CD4-positive, CD25-positive, alpha-beta regulatory T cell (primary cell): ENCODE measurements at places on chromosomes 12 and 14. TPM values are rescaled to one million over a fixed set of nuclear protein-coding genes. Genes with fewer than 3 reads are reported as not detected.

Gene EID3
- 14.8 TPM for total RNA-seq

Gene MED13L
- 179 TPM for total RNA-seq

Gene OR4E2
- total RNA-seq, result not detected

Gene ZC2HC1C
- 0.99 TPM for total RNA-seq

Gene PLEKHD1
- total RNA-seq, result 0.25 TPM

DNA sequence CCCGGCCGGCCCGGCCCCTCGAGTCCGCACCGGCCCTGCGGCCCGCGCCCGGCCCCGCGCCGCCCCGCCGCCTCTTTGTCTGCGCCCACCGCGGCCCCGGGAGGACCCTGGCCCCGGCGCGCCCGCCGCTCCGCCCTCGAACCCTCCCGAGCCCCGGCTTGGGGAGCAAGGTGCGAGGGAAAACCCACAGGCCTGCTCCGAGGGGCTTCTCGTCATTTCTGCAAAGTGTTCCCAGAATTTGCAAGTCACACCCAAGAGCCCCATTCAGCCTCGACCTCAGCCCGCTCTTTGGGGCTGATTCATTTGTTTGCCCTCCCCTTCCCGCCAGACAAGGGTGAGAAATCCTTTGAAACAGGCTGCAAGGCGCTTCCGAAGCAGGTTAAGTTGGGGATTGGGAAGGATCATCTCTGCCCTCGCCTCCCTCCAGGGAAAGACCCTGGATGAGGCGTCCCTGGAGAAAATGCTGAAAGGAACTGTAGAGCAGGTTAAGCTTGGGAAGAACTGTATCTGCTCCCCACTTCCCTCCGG, 325 bp upstream of the CLIP1 start:
- no peak for DNase-seq

DNA sequence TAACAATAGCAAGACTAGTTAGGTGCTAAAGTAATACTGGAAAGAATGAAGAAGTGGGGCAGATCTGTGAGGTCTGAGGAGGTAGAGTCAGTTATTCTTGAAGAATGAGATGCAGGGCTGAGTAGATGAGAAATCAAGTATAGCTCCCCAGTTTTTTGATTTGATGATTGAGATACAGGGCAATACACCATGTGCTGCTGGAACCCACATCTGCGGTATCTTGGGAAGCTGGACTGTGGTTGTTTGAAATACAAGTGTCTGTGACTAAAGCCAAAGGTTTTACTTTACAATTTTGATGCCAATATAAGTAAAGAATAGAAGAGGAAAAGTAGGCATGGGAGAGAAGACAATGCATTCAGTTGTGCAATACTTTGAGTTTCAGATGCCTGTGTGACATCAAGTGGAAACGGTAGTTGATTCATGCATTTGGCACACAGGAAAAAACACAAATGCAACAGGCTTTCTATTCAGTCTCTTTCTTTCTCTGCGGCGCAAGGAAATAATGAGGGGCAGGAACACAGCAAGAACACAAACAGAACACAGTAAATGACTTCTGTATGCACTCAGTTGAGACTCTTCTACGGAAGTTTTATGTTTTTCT, 190.2 kb upstream of the SLC38A2 start:
- no peak for DNase-seq

DNA sequence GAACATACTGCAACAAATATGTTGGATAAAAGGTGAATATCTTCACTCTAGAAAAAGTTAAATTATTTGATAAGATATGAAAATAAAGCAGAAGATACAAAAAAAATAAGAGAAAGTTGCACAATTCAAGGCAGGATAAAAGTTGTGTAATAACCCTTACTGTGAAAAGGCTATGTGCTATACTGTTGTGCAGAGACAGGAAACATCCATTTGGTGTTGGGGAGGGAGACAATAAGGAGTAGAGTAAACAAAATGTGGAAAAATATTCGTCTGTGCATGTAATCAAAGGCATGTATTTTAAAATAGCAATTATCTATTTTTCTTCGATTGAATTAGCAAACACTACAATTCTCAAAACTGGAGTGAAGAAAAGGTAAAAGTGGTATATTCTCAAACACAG, 34.8 kb downstream of the PTHLH start:
- no peak for DNase-seq

- no peak for DNase-seq
Observed at GRCh38 chr12:6582196-6582595, 14.1 kb upstream of the NOP2 start.

DNA sequence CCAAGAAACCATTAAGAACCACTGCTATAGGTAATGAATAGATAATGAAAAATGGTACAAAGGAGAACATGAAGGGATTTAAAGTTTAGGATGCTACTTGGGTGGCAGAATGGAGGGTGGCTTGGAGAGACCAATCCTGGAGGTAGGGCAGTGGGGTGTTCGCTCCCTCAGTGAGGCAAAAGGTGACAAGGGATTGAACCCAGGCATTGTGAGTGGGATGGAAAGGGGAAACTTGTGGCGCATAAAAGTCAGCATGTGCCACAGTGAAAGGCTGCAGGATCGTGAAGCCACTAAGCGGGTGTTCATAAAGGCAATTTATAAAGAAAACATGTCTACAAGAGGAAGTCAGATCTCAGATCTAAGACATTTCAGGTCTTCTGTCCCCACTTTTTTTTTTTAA, 76.7 kb upstream of the SLC38A2 start:
- no peak for DNase-seq

DNA sequence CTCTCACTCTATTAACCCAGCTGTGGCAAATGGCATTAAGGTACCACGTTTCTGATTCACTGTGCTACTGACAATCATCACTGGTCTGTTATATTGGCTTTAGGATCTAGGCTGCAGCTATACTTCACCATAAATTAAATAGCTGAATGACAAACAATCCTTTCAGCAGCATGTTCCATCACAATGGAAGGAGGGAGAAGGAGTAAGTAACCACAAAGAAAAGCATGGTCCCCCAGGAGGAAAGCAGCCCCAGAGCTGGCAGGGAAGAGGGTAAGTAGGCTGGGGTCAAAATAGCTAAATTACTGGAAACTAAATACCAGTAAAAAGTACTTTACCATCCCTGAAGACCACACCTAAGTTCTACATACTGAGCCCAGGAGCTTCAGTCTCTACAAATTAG, 2.8 kb downstream of the ARMH4 start:
- DNase-seq, result no peak

DNA sequence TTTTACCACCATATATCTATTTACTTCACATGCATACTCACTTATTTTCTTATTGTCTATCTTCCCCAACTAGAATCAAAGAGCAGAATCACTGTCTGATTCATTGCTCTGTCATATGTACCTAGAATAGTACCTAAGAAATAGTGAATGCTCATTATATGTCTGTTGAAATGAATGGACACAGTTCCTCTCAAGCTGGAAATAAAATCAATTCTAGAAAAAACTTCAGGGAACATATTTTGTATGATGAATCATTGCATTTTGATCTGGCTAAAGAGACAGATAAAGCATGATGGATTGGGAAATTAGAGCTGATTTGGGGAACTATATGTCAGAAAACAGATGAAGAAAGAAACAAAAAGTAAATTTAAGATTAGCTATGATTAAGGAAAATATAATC, 623.3 kb downstream of the C12orf50 start:
- no peak for DNase-seq

- no peak for DNase-seq
Observed at GRCh38 chr14:35341454-35341750, 49.2 kb downstream of the PSMA6 start.

GRCh38 chr12:6340032-6340638, 1.7 kb downstream of the TNFRSF1A start:
- no peak for DNase-seq

GRCh38 chr14:85124631-85125290, 405.2 kb upstream of the FLRT2 start:
- no peak for DNase-seq

GRCh38 chr12:12051668-12052067, 19.1 kb upstream of the BCL2L14 start:
- DNase-seq, result no peak

GRCh38 chr12:52250048-52250990, 17.3 kb downstream of the KRT7 start:
- DNase-seq, result no peak

DNA sequence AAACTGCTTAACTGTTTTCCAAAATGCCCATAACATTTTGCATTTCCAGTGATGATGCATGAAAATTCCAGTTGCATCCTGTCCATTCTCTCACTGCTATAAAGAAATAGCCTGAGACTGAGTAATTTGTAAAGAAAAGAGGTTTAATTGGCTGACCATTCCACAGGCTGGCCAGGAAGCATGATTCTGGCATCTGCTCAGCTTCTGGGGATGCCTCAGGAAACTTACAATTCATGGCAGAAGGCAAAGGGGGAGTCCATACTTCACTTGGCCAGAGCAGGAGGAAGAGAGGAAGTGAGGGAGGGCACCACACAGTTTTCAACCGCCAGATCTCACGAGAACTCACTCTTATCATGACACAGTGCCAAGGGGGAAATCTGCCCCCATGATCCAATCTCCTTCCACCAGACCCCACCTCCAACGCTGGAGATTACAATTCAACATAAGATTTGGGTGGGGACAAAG, 18.2 kb upstream of the CLEC2D start:
- DNase-seq, result no peak
